ENCODE measurements at places on chromosomes 6 and 20.

- no peak for DNase-seq
Observed at GRCh38 chr6:104881964-104882668, 22.4 kb upstream of the HACE1 start.

- no peak for DNase-seq
Observed at GRCh38 chr20:51195419-51195901, 172.6 kb upstream of the KCNG1 start.

DNA sequence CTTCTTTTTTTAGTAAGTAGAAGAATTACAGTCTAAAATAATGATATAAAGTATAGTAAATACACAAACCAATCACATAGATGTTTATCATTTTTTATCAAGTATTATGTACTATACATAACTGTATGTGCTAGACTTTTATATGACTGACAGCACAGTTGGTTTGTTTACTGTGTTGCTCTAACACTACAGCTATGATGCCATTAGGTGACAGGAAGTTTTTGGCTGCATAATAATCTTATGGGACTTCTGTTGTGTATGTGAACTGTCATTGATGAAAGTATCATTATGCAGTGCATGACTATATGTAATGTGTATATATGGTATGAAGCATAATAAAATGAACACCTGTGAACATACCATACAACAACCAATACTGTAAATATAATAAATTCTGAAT is 104.0 kb downstream of the ZFAND3 start:
- no peak for DNase-seq

- no peak for DNase-seq
Observed at GRCh38 chr20:36228770-36229169, 7.5 kb upstream of the AAR2 start.

- DNase-seq: no peak
Observed at GRCh38 chr6:159008656-159009288, 8.8 kb upstream of the RSPH3 start.

DNA sequence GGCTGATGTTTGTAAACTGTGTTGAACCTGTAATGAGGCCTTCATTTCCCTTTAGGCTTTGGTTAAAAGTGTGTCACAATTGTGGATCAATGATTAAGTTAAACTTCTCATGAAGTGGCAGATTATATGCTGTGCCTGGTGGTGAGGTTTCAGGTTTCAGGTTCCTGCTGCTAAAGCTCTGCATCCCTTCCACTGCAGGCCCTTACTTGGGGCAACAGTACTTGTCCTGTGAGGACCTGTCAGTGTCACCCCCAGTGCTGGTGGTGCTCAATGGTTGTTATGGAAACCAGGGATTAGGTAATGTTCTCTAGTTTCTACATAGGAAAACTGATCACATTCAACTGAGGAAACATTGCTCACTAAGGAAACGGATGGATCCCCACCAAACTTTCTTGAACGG is 18.5 kb downstream of the RPP21 start:
- no peak for DNase-seq

DNA sequence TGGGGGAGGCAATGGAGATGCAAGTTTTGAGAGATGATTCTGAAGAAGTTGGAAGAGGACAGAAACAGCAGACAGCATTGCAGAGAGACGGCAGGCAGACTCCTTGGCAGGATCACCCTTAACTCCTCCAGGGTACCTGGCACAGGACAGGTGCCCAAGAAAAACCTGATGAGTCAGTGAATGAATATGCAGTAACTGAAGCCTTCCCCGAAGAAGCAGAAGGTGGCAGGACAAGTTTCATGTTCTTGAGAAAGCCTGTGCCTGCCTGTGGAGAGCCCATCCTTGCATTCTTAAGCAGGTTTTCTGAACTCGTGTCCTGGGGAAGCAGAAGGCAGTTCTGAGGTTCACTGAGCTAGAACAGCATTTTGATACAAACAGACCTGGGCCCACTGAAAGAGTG is 79.6 kb upstream of the SASH1 start:
- no peak for DNase-seq

DNA sequence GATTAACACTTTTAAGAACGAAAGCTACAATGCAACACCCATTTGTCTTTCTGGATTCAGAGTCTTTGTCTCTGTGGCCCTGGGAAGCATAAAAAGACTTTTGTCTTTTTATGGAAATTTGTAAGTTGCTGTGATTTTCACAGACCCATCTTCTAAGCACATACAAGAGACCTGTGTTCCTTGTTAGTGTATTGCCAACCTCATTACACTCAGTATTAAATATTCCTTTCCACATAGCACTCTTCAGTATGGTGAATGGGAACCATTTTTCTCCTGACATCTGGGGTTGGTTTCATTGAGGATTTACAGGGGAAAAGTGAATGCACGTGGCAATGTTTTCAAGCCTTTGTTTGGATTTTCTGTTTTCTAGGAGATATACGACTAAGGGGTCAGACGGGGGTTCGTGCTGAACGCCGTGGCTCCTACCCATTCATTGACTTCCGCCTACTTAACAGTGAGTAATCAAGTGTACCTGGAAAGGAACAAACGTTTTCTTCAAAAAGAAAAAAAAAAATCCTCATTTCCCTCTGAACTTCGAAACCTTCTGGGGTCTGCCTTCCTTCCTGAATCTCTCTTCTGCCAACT is 141.7 kb downstream of the MTFR2 start:
- DNase-seq: no peak

DNA sequence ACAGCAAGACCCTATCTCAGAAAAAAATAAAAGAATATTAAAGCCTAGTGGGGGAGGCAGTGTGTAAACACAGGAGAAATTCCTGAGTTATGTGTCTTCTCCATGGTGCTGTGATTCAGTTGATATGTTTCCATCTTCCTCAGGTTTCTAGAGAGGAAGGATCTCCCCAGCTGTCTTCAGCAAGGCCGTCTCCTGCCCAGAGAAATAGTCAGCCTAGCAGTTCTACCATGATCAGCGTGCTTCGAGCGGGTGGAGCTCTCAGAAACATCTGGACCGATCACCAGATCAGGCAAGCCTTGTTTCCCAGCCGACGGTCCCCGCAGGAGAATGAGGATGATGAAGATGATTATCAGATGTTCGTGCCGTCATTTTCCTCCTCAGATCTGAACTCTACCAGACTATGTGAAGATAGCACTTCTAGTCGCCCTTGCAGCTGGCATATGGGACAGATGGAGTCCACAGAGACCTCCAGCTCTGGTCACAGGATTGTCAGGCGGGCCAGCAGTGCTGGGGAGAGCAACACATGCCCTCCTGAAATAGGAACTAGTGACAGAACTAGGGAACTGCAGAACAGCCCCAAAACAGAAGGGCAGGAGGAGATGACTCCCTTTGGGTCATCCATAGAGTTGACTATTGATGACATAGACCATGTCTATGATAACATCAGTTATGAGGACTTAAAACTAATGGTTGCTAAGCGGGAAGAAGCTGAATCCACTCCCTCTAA is 34.9 kb upstream of the MTHFD1L start:
- DNase-seq: no peak

GRCh38 chr6:114342086-114342825 is 567 bp downstream of the HS3ST5 start:
- DNase-seq: no peak

DNA sequence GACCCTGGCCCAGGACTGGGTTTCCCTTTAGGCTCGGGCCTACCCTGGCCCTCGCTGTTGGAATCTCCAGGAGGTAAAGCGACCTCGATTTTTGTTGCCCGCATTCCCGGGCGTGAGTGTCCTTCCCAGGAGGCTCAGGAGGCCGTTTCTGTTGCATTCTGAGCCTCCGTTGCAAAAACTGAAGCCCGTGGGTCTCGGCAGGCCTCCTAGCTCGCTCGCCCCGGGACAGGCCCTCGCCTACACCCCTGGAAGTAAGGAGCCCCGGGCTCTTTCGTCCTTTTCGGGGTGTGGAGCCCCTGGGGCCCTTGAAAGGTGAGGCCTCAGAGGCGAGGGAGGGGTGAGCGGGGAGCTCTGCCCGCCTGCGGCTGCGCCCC is 2.3 kb downstream of the NR2E1 start:
- no peak for DNase-seq

GRCh38 chr6:33259032-33259431 is 12.6 kb downstream of the VPS52 start:
- DNase-seq: no peak

DNA sequence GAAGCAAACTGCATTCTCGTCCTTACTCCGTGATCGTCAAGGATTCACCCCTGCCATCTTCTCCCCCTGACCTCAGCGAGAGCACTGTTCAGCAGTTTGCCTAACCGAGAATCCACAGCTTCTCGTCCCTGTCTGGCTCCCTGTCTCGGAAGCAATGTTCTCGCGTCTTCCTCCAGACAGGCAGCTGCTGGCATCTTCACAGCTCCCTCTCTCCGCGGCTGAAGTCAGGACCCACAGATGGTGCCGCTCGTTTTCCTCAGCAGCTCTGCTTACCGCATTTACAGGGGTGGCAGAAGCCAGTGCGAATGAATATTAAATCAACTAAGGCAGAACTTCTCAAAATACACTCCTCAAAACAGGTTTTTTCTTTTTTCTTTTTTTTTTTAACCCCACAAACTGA is 18.9 kb upstream of the SLC22A2 start:
- DNase-seq: no peak

GRCh38 chr6:26420688-26421171 is 18.7 kb downstream of the BTN3A1 start:
- DNase-seq: no peak

- no peak for DNase-seq
Observed at GRCh38 chr6:79712616-79713135, 81.5 kb downstream of the SH3BGRL2 start.

- no peak for DNase-seq
Observed at GRCh38 chr6:44202332-44202971, 14.3 kb upstream of the MYMX start.

DNA sequence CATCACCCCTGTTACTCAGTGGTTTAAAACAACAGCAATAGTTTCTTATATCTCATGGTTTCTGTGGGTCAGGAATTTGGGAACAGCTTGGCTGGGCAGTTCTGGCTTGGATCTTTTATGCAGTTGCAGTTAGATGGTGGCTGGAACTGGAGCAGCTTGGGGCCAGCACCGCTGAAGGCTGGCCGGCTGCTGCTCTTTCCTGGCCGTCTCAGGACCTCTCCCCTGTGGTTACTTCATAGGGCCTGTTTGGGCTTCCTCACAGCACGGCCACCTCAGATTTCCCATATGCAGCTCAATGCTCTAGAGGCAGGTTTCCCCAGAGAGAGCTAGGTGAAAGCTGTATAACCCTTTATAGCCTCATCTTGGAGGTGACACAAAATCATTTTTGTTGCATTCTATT is 15.6 kb downstream of the PKIG start:
- DNase-seq: no peak

DNA sequence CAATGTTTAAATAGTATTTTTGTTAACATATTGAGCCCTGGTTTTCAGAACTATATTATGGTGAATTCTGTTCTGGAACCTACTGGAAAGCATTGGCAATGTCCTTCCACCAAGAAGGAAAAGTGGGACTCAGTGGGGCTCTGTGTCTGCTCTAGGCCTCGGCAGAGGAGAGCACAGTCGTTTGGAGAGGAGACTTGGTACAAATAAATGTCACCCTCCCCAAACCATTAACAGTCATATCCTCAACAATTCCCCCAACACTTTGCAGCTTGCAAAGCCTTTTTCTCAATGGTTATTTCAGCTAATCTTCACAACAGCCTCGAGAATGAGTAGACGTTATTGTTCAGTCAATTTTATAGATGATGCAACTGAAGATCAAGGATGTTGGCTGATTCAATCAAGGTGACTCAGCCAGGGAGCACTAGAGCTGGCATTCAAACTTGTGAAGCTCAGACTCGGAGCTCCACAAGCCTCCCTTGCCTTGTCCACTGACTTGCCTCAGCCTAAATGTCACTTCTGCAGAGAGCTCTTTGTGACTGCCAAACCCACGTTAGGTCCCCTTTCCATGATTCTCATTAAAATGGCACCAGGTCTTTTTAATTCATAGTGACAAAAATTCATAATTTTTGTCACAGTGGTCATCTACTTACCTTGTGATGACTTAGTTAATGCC is 60.6 kb downstream of the TOX2 start:
- no peak for DNase-seq

GRCh38 chr20:63343460-63344445 is 17.4 kb downstream of the CHRNA4 start:
- no peak for DNase-seq

- no peak for DNase-seq
Observed at GRCh38 chr6:33929575-33930288, 125.9 kb upstream of the MLN start.

- no peak for DNase-seq
Observed at GRCh38 chr6:153858529-153858928, 180.5 kb upstream of the OPRM1 start.

DNA sequence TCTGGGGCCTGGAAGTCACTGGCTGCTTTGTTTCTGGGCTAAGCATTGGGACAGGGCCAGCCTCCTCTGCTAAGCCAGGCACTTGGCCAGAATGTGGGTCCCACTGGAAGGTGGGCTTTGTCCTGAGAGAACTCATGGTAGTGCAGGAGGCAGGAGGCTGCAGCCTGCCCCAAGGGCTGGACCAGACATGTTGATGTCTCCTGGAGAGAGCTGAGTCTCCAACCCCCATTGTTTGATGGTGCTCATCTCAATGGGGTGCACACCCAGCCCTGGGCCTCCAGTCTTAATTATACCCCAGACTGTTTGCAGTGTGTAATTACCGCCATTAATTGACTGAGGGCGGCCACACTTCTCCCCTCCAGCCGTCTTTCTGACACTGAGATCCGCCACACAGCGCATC is 220.5 kb upstream of the PMEPA1 start:
- no peak for DNase-seq

DNA sequence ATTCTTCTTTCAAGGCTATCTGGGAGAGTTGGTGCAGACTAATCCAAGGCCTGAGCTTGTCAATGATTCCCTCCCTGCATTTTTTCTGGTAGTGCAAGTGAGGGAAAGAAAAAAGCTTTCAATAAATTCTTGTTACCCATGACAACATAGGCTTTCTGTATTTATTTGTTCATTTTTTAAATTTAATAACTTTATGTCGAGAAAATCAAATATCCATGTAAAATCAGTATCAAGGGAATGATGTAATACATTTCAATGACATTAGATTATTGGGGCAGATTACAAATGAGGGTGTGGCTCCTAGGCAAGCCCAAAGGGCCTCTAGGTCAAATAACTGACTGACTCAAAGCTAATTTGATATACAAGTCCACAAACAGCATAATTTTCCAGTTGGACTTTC is 104.0 kb downstream of the GJA1 start:
- no peak for DNase-seq

- DNase-seq: no peak
Observed at GRCh38 chr6:170019818-170020583, 268.6 kb downstream of the ERMARD start.

- DNase-seq: no peak
Observed at GRCh38 chr20:63087236-63087871, 80.6 kb upstream of the BHLHE23 start.

- no peak for DNase-seq
Observed at GRCh38 chr20:60232380-60232779, 274.2 kb downstream of the CDH26 start.

DNA sequence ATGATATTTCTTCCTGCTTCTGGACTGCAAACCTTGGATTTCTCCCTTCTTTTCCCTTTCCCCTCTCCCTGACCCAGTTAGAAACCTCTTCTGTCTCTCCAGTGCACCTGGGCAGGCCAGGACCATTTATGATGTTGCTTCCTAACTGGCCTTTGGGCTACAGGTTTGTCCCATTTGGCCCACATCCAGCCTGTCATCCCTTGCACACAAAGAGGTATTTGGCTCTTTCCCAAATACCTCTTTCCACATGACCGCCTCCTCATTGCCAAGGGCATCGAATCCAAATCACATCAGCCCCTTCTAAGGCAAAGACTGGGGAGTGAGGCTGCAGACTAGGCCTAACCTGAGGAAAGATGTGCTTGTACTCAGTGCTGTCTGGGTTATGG is 13.6 kb downstream of the FGD2 start:
- DNase-seq: no peak

GRCh38 chr20:53785320-53785719 is 191.7 kb upstream of the ZNF217 start:
- no peak for DNase-seq

Measured in stimulated activated CD8-positive, alpha-beta memory T cell treated with anti-CD3 and anti-CD28 coated beads, Interleukin-15, amount 100 ng/mL, for 1 hour (primary cell).